AG04450 (cell line): ENCODE measurements at places on chromosomes 13 and 19.

GRCh38 chr13:110270507-110270906 lies 36.5 kb downstream of the COL4A1 start:
- no peak for DNase-seq

DNA sequence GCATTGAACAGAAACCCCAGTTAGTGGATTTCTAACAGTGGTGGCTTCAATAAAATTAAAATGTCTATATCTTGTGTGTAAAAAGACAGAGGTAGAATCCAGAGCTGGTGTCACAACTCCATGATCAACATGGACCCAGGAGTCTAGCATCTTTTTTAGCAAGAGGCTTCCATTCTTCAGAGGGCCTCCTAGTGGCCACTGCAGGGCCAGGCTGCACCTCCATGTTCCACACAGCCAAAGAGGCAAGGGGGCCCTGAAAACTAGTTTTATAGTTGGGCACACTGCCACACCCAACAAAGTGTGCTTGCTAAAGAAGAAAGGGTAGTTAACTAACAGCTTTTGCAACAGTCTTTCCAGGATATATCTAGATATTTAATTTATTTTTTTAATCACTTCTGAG lies 12.9 kb downstream of the N4BP2L1 start:
- no peak for DNase-seq

DNA sequence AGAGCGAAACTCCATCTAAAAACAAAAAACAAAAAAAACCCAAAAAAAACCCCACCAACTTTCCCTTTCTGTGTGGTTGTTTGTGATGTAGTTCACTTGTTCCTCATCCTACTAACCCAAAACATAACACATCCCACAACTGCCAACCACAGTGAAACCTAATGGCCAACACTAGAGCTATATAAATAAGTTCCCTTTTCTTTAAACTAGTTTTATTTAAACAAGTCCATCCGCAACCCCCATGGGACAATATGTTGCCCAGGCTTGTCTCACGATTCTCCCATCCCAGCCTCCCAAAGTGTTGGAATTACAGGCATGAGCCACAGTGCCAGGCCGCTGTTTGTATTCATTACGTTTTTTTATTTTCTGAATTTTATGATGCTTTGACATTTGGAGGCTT lies 71.2 kb upstream of the ADGRE5 start:
- no peak for DNase-seq

GRCh38 chr19:12000152-12000981 lies 35.1 kb downstream of the ZNF433 start:
- no peak for DNase-seq

DNA sequence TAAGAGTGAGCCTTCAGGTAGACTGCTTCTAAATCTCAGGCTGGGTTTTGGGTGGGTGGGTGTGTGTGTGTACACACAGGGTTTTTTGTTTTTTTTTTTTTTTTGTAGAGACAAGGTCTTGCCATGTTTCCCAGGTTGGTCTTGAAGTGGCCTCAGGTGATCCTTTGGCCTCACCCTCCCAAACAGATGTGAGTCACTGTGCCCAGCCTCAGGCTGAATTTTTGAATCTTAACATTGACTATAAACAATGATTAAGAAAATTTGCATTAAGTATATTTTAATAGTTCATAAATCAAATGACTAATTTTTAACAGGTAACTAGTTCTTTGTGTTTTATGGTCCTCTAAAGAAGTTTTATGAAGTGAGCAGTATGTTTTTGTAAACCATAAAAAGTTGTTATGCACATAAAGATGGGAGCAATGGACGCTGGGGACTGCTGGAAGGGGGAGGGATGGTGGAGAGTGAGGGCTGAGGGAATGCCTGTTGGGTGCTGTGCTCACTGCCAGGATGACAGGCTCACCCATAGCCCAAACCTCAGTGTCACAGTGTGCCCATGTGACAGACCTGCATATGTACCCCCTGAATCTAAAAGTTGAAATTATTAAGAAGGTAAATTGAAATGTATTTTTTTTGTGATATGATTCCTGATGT lies 60.2 kb downstream of the ZNF136 start:
- DNase-seq, result no peak

DNA sequence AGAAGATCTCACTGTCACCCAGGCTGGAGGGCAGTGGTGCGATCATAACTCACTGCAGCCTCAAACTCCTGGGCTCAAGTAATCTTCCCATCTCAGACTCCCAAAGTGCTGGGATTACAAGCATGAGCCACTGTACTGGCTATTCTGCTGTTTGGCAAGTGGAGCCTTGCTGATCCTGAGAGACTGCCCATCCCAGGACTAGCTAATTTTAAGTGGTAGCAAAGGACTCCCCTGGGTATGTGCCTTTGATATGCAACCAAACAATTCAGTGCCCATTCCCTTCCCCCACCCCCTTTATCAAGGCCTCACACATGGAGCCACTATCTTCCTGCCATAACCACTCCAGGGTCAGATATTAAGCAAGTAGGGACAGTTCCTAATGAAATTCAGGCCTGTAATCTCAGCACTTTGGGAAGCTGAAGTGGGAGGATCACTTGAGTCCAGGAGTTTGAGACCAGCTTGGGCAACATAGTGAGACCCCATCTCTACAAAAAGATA lies 17.0 kb upstream of the ZNF460 start:
- no peak for DNase-seq

DNA sequence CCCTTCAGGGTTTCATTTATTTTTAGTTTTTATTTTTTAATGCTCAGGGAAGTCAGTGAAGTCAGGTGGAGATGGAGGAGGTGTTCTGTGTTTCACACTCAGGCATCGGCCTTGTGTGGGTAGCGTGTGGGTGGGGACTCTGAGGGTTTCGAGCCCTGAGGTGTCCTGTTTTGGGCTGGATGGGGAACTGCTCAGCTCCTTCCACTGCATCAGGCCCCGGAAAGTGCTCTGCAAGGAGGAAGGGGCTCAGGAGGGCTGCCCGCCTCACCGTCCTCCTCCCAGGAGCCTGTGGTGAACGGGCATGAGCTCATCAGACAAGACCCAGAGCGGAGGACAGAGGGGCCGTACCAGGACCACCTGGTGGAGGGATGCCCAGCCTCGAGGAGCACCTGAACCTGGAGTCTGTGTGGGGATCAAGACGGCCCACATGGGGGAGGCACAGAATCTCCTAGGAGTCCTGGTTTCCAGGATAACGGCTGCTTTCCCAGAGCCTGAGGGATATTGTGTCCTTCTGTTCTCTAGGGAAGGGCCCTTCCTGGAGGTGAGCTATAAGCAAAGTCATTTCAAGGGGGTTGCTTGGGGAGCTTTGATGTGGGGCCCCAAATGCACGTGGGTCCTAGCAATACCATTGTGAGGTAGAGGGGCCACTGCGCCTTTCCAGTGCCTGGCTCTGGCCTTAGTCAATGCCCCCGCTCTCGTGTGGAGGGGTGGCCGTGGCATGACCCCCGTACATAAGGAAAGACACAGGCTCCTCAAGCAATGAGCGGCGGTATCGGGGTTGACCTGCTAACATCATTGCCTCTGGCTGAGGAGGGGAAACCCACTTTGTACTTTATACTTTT lies 13.5 kb upstream of the GAS6 start:
- DNase-seq, result no peak

- peak; percentile 15 for DNase-seq
Measured at GRCh38 chr19:39843919-39844793, 2.0 kb downstream of the FBL start.

DNA sequence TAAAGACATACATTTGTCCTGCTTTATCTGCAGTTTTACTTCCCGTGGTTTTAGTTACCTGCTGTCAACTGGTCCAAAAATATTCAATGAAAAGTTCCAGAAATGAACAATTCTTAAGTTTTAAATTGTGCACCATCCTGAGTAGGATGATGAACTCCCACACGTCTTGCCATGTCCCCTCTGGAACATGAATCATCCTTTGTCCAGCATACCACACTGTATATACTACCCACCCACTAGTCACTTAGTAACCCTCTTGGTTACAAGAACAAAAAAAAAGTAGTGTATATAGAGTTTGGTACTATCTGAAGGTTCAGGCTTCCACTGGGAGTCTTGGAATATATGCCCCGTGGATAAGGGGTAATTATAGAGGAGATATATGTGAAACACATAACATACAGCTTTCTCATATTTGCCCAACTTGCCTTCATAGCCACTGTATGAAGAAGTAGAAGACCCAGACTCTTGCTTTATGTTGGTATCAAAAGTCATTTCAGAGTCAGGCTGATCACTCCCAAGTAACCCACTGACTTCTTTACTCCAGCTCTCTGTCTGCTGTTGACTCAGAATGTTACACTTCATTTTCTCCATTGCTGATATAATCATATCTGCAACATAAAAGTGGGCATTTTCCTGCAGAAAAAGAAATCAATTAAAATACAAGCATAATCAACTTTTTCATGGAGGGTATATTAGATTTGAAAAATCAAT lies 19.3 kb downstream of the RUBCNL start:
- DNase-seq, result no peak

DNA sequence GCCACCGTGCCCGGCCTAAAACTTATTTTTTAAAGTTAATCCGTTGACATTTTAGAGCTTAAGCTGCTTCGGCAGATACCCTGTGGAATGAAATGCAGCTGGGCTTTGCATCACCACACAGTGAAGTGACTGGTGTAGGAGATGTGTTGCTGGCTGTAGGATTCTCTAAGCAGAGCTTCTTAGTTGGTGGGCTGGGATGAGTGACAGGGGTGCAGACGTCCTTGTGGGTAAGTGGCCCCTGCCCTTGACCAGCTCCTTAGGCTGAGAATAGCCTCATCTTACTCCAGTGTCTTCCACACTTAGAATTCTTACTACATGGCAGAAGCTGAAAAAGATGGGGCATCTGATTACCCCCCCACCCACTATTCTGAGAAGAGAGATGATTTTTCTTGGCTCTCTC lies 11.6 kb downstream of the GATAD2A start:
- no peak for DNase-seq

- DNase-seq, result no peak
Measured at GRCh38 chr13:113216254-113217048, 7.0 kb downstream of the CUL4A start.

DNA sequence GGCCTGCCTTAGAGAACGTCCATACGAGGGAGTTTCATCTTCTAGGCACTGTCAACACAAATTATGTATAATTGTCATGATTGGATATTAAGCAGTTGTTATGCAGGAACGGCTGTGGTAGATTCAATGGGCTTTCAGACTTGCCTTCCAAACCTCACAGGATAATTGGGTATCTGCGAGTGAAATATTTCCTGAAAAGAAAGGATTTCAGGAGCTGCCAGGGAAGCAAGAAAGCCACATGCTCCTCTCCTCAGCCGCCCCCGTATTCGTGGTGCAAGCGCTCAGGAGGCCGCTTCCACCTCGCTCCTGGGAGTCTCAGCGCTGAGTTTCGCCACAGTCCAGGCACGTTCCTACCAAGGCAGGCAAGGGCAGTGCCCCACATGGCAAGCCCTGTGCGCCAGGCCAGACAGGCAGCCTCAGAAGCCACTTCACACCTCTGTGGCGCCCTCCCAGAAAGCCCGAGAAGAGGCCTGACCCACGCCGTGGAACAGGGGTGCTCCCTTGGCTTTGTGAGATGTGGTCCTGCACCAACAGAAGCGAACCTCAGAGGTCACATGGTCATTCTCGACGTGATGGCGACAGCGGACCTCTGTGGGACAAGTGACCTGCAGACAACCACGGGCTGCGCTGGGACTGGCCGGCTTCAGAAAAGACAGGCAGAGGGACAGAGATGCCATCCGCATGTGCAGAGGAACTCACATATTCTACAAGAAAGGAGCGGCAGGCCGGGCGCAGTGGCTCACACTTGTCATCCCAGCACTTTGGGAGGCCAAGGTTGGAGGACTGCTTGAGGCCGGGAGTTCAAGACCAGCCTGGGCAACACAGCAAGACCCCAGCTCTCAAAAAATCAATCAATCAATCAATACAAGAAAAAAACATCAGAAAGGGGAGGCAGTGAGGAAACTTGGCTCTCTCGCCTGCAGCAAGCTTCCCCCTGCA lies 41.4 kb downstream of the CEBPG start:
- no peak for DNase-seq

- no peak for DNase-seq
Measured at GRCh38 chr19:39325778-39326665, 5.4 kb upstream of the LRFN1 start.

DNA sequence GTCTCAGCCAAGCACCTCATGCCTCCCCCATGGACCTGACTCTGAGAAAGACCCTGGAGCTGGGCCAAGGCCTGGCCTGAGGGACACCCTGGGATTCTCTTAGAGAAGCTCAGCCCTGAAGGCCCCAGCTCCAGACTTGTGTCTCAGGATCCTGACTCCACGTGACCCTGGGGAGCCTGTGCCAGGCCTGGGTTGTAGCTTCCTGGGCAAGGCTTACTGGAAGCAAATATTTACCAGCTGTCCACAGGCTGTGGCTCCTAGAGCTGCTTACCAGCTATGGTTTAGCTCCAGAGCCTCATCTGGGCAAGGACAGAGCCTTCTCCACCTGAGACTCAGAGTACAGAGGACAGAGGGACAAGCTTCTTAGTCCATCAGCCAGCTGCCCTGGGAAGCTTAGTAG lies 61.0 kb upstream of the CEACAM8 start:
- DNase-seq, result no peak

- DNase-seq, result no peak
Measured at GRCh38 chr13:112001571-112001970, 65.4 kb upstream of the SOX1 start.

- no peak for DNase-seq
Measured at GRCh38 chr19:29583196-29583999, 22.7 kb upstream of the POP4 start.

GRCh38 chr13:79796136-79796535 lies 315.2 kb downstream of the NDFIP2 start:
- no peak for DNase-seq

GRCh38 chr13:108223687-108224503 lies 5.7 kb downstream of the ABHD13 start:
- DNase-seq, result no peak

- no peak for DNase-seq
Measured at GRCh38 chr13:86710013-86710412, 910.8 kb upstream of the SLITRK6 start.

GRCh38 chr19:36916991-36917390 lies 859 bp downstream of the ZNF568 start:
- DNase-seq, result no peak

DNA sequence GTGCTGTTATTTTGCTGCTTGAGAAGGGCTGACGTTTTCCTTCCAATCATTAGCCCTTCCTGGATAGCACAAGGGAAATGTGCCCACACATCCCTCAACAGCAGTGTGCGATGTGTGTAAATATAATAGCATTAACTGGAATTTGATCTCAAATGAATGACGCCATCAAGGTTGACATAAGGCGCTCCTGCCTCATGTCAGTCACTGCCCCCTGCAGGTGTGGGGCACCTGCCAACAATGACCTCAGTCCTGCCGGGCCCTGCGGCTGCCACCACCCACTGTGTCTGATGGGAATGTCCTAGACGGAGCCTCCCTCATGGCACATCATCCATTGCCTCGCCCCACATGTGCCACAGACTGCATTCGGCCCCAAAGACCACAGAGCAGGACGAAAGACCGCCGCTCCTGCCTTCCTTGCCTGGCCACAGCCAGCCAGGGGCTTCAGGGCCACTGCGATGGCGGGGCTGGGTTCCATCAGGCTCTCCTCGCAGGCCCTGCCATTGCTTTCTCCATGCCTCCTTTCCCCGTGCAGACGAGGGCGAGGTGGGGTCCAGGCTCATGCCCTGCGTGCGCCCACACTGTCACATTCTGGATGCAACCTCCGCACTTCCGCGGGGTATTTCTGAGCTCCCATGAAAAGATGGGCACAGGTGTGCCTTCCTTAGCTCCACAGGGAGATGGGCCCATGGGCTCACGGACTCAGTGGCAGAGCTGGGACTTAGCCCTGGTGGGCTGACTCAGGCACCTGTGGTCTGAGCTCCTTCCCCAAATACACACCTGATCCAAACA lies 146.7 kb downstream of the SOX1 start:
- no peak for DNase-seq

GRCh38 chr19:5512715-5513114 lies 55.0 kb downstream of the TINCR start:
- no peak for DNase-seq
